ENCODE measurements at places on chromosomes 16 and 17.

DNA sequence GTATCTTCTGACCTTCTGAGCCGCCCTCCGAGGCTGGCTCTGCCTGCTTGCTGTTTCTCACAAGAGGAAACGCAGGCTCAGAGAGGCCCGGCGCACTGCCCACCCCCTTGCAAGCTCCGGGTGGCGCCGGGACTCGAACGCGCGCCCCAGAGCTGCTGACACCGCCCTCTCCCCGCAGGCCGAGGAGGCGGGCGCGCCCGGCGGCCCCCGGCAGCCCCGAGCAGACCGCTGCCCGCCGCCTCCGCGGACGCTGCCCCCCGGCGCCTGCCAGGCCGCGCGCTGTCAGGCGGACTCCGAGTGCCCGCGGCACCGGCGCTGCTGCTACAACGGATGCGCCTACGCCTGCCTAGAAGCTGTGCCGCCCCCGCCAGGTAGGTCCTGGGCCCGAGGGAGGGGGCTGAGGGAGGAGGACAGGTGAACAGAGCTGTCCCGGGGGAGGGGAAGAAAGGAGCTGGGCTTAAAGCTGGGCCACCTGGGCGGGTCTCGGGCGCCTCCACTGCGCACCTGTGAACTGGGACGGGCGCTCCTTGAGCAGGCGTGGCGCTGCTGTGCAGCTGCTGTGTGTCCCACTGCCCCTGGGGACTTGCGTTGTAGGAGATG is 18.2 kb downstream of the WFDC1 start:
- no peak for DNase-seq

- no peak for DNase-seq
These were observed 11.4 kb downstream of the CTNS start for GRCh38 chr17:3647769-3648555.

GRCh38 chr17:74822939-74823367 is 36.7 kb downstream of the GRIN2C start:
- DNase-seq = no peak

- DNase-seq = no peak
These were observed 10.9 kb downstream of the SLC43A2 start for GRCh38 chr17:1617620-1618174.

DNA sequence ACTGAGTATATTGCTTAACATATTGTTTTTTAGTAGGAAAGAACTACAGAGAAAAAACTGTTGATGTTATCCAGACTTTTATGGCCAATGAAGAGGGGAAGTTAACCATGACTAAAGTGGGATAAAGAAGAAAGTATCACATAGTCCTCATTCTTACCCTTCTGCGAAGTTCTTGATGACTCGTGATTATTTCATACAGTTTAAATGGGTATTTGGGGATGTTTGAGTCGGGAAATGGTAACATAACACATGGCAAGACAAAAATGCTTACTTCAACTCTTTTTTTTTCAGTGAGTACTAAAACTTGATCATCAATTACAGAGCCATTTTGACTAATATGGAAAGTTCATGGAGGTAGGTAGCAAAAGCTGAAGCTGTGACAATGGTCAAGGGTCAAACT is 4.9 kb downstream of the POLG2 start:
- no peak for DNase-seq

DNA sequence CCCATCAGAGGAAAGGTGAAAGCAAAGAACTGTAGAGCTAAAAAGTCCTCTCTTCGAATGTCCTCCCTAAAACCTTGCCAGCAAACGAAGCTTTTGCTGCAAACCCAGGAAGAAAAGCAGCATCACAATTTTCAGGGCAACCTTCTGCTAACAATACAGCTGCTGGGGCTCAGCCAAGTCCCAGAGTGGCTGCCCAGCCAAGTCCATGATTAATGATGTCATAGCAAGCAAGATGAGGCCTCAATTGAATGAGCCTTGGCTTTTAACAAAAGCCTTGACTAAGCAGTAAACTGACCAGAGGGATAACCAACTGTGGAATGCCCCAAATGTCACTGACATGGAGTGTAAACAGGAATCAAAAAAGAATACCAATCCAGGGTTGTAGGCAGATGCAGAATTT is 342.7 kb downstream of the PMP22 start:
- no peak for DNase-seq

Data from activated T-helper 1 cell treated with anti-CD3 and anti-CD28 coated beads, Interleukin-2, amount 50 U/mL, for 16 hours (primary cell).